ENCODE measurements at places on chromosomes 6 and 20. TPM values are rescaled to one million over a fixed set of nuclear protein-coding genes. Genes with fewer than 3 reads are reported as not detected.

Gene SIRPB1
- 0.32 TPM for polyA plus RNA-seq

Gene HTR1E
- polyA plus RNA-seq = not detected

Gene PGBD1
- polyA plus RNA-seq = 2.9 TPM

Gene HLA-DOA
- not detected for polyA plus RNA-seq

Gene MCCD1
- not detected for polyA plus RNA-seq

Gene MUCL3
- polyA plus RNA-seq = not detected

Gene SMIM26
- polyA plus RNA-seq = 84.6 TPM

Gene CD93
- polyA plus RNA-seq = not detected

Gene SPATA2
- 5.0 TPM for polyA plus RNA-seq

Gene TP53TG5
- not detected for polyA plus RNA-seq

Gene CDS2
- 15.9 TPM for polyA plus RNA-seq

Gene PRSS16
- 6.7 TPM for polyA plus RNA-seq

Gene CRISP3
- polyA plus RNA-seq = not detected

Gene ACTL10
- polyA plus RNA-seq = 1.3 TPM

Gene ABHD16B
- polyA plus RNA-seq = not detected

Gene NINL
- 3.5 TPM for polyA plus RNA-seq

Gene SLC25A27
- 2.2 TPM for polyA plus RNA-seq

Gene SPAG4
- polyA plus RNA-seq = 2.2 TPM

Gene TRIM40
- not detected for polyA plus RNA-seq

Gene PNLDC1
- 0.03 TPM for polyA plus RNA-seq

Gene SLC44A4
- polyA plus RNA-seq = 0.16 TPM

Gene INSM1
- not detected for polyA plus RNA-seq

Gene TCF21
- polyA plus RNA-seq = not detected

Gene RGS17
- 0.06 TPM for polyA plus RNA-seq

Gene PRR18
- polyA plus RNA-seq = not detected

Gene FAM162B
- polyA plus RNA-seq = not detected

Gene ASIP
- polyA plus RNA-seq = not detected

Gene SPATA25
- polyA plus RNA-seq = 0.11 TPM

Gene SYS1
- 19.8 TPM for polyA plus RNA-seq

Gene ZNF217
- 5.1 TPM for polyA plus RNA-seq

Gene C4A
- polyA plus RNA-seq = 1.5 TPM

Gene CST2
- polyA plus RNA-seq = not detected

Gene HECA
- 4.7 TPM for polyA plus RNA-seq

Gene GRIK2
- not detected for polyA plus RNA-seq

Gene DDX43
- 0.26 TPM for polyA plus RNA-seq

Gene TMEM181
- polyA plus RNA-seq = 8.7 TPM

Gene HCK
- not detected for polyA plus RNA-seq

Gene L3MBTL3
- 6.6 TPM for polyA plus RNA-seq

Gene GATA5
- polyA plus RNA-seq = not detected

Gene PSMF1
- 167 TPM for polyA plus RNA-seq

Gene FAM83C
- polyA plus RNA-seq = 2.3 TPM

Gene FABP7
- polyA plus RNA-seq = 0.49 TPM
